ENCODE measurements at places on chromosomes 3 and 15. TPM values are rescaled to one million over a fixed set of nuclear protein-coding genes. Genes with fewer than 3 reads are reported as not detected.

Gene FBLN2
- total RNA-seq = 236 TPM

Gene ROPN1B
- 5.4 TPM for total RNA-seq

DNA sequence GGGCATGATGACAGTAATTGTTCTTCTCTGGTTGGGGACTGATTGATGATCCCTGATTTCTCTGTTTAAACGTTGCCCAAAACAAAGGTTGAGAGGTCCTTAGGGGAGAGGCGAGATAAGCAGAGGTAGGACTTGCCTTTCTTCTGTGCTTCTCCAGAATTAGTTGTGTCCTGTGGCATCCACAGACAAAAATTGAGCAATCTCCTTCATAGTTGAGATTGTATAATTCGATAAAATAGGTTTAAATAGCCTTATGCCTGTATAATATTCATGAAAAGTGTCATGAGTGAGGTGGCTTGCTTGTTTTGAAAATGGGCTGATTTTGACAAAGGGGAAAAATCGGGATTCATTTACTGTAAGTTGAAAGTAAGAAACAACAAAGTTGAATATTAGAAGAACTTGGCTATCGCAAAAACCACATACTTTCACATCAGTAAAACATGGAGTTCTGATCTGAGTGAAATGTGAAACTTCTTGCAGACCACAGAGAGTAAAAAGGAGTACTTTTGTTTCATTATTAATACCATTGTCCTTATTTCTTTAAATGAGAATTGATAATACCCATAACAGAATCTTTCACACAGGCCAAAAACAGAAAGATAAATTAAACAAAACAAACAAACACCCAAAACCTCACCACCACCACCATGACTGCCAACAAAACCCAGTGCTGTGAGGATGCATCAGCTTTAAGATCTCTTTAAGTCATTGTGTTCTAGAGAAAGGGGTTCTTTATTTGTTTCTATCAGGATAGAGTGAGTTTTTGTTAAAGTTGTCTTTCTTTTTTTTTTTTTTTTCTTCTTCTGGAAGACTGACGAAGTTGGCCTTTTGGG is 155.7 kb downstream of the LPP start:
- no peak for DNase-seq

GRCh38 chr3:16848007-16848406 is 36.7 kb upstream of the PLCL2 start:
- DNase-seq = no peak

DNA sequence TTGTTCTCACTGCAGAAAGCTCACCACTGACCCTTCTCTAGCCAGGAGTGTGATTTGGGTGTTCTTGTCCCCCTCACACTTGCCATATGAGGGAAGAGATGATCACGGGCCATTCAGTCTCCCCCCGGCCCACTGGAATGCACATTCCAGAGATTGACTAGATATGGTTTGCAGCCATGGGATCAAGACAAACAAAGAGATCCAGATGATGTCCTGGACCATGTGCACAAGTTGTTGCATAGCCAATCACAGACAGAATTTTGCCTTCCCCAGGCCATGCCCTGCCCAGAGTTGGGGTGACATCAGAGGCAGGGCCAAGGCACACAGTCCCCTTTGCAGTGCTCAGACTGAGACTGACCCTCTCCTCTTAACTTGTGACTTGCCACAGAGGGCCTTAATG is 14.8 kb downstream of the MUC13 start:
- no peak for DNase-seq

- DNase-seq = no peak
Observed at GRCh38 chr15:50113992-50114780, 4.8 kb downstream of the ATP8B4 start.

GRCh38 chr3:187770224-187770623 is 25.0 kb upstream of the BCL6 start:
- no peak for DNase-seq

All from sciatic nerve (tissue), 2 donors.